ENCODE measurements at places on chromosomes 5 and 9.

- no peak for DNase-seq
These were observed 10.9 kb upstream of the SLC25A51 start for GRCh38 chr9:37914701-37915358.

DNA sequence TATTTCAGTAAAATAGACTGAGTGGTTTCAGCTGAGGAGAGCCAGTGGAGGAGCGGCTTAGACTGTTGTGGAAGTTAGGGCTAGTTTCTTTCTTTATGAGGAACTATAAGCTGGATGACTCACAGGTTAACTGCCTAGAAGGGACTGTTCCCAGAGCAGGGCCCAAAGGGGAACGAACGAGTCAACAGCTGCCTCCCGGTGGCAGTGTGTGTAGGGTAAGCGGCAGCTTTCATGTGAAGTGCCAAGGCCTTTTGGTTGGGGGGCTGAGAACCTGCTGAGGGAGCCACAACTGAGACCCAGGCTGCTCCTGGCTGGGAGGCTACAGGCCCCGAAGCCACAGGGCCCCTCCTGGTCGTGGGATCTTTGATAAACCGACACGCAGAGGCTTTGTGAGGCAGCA, 7.0 kb downstream of the SQSTM1 start:
- no peak for DNase-seq

GRCh38 chr9:126666155-126666803, 52.6 kb downstream of the LMX1B start:
- DNase-seq, result no peak

DNA sequence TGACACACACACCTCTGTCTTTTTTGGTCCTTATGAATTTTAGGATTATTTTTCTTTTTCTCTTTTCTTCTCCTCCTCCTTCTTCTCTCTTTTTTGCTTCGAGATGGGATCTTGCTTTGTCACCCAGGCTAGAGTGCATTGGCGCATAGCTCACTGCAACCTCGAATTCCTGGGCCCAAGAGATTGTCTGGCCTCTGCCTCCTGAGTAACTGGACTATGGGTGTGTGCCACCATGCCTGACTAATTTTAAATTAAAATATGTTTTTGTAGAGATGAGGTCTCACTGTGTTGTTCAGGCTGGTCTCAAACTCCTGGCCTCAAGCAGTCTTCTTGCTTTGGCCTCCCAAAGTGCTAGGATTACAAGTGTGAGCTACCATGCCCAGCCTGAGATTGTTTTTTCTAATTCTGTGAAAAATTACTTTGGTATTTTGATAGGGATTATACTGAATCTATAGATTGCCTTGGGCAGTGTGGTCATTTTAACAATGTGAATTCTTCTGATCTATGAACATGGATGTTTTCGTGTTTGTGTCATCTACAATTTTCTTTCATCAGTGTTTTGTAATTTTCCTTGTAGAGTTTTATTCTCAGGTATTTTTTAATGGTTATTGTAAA, 7.7 kb downstream of the AHRR start:
- DNase-seq, result no peak

- no peak for DNase-seq
These were observed 13.0 kb upstream of the TTC1 start for GRCh38 chr5:159995907-159996306.

- DNase-seq, result no peak
These were observed at the start of gene TRAF1 for GRCh38 chr9:120926397-120926928. Gene TRAF1 (minus strand): TSS chr9:120926796. CDS start chr9:120926075, 721 bp downstream.

GRCh38 chr5:178522361-178522760, 67.8 kb downstream of the COL23A1 start:
- DNase-seq, result no peak

DNA sequence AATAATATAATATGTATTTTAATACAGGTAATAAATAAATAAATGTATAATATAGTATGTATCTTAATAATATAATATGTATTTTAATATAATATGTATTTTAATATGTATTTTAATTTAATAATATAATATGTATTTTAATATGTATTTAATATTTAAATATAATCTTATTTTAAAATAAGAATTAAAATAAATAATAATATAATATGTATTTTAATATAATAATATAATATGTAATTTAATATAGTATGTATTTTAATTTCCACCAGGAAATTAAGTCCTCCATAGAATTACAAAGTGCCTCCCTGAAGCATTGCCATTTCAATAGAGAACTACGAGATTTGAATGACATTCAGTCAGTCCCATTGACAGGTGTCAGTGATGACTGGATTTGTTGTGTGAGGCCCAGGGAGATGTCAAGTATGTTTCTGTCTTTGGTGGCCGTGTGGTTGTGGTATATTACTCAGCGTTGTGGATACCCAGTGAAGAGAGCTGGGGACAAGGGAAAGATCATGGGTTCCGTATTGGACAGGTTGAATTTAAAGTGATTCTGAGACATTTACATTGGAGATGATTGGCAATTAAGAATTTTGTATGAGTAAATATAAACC, 14.2 kb upstream of the C5orf46 start:
- no peak for DNase-seq

GRCh38 chr5:180235077-180235476, 26.1 kb upstream of the RASGEF1C start:
- no peak for DNase-seq

GRCh38 chr5:174175716-174176268, 130.3 kb downstream of the NSG2 start:
- no peak for DNase-seq

- no peak for DNase-seq
These were observed 87.5 kb downstream of the TTLL11 start for GRCh38 chr9:122005597-122005996.

- DNase-seq, result no peak
These were observed 239.7 kb downstream of the GADD45G start for GRCh38 chr9:89844535-89844934.

GRCh38 chr5:146799231-146799630, 79.3 kb downstream of the PPP2R2B start:
- DNase-seq, result no peak

DNA sequence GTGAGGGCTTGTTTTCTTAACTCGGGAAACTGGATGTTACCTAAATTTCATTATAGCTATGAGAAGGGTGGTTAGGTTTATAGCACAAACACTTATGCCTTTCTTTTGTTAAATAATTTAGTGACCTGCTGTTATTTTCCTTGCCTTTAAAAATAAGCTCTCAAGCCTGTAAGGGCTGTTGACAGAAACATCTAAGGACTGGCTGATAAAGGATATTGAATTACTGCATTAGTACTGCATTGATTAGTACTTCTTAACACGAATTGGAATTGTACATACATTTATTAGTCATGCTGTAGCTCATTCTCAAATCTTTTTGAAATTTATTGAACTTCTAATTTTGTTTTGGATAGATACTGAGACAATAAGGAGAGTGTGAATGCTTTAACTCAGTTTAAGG, 85.1 kb upstream of the DHFR start:
- DNase-seq, result no peak

DNA sequence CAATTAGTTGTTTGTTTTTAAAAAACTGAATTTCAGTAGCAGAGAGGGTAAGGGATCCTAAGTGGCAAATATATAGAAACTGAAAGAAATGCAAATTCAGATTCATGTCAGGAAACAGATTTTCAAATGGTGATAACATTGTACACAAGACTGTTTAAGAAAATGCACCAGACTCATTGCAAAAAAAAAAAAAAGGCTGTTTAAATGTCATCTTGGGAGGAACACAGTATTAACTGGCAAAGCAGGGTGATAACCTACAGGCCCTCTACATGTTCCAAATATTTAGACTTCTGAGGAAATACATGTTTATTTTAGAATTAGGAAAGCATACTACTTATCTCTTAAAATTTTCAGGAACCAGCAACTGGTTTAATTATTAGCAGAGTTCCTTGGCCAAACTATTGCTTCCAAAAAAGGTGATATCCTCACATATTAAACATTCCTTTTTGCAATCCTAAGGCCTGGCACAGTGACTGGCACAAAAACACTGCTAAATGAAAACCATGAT, 114.5 kb downstream of the TSSK1B start:
- no peak for DNase-seq

DNA sequence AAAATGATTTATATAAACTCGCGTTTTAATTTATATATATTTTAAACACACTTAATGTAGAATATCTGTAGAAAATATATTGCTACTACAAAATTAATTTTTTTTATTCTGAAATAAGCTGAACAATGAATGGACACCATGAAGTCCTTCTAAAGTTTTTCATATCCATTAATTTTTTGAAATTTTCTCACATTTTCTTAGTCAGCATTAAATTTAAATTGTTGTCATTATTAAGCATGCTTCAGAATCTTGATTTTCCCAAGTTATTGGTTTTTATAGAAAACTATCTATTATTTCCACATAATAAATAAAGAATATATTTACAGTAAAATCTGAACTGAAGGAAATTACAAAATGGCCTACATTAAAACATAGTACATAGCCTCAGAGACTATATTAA, 1314.9 kb upstream of the CDH6 start:
- no peak for DNase-seq

GRCh38 chr9:20382460-20383071, 239.7 kb downstream of the MLLT3 start:
- DNase-seq, result no peak

GRCh38 chr9:76855015-76855414, 50.9 kb downstream of the PRUNE2 start:
- DNase-seq, result no peak

Data from activated CD8-positive, alpha-beta memory T cell treated with anti-CD3 and anti-CD28 coated beads for 1 hour (primary cell).